ENCODE measurements at places on chromosomes 4 and X.

DNA sequence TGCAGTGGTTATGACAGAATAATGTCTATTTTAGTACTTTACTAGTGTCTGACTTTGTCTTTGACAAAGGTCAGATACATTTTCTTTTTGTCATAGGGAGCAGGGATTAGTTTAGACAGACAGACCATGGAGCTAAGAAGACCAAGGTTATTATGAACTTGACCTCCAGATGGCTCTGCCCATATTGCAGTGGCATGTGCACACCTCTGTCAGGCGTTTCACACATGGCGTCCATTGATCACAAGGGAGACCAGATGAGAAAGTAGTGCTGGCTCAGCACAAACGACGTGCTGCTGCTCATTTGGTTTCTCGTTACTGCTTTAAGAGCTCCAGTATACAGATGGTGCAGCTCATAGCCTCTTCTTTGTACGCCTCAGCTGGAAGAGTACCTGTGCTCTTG, 56.3 kb upstream of the HPSE start:
- DNase-seq, result no peak

- DNase-seq, result no peak
Observed at GRCh38 chrX:24979081-24979480, 36.7 kb downstream of the ARX start.

GRCh38 chr4:140080883-140081282, 73.1 kb downstream of the MAML3 start:
- DNase-seq, result no peak

DNA sequence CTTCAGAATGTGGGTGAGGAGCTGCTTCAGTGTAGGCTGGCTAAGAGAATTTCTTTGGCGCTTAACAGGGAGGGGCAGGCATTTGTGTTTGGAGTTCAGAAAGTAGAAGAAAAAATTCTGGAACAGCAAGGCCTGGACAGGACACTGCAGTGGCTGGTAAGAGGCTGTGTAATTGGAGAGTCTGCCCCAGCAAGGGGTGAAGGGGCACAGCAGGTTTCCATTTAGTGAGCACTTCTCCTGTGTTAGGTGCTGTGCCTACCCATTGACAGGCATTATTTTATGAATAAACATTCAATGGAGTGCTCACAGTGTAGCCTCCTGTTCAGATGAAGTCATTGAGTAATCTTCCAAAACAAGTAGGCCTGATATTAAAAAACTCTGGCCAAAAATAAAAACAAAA, 10.7 kb upstream of the CPE start:
- no peak for DNase-seq

GRCh38 chr4:14334166-14334565, 668.1 kb upstream of the CPEB2 start:
- DNase-seq, result no peak

GRCh38 chr4:72357908-72358307, 211.1 kb downstream of the ADAMTS3 start:
- no peak for DNase-seq

DNA sequence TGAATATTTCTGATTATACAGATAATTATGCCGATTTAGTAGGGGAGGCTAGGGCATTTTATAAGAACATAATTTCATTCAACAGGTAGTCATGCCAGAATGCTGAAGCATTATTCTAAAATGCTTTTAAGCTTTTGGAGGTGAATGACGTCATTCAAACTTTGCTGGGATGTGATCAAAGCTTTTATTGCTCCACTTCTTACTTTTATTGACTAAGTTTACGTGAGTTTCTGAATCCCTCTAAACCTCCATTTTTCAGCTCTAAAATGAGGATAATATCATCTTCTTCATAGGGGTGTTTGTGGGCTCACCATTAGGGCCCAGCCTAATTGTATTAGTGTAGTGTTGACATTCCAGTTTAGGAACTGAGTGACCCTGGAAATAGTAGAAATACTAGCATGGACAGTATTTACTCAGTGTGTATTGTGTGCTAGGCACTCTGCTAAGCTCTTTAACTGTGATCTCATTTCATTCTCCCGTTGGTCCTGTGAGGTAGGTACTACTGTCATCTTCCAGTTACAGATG, 3.0 kb downstream of the WWC2 start:
- DNase-seq, result no peak

- no peak for DNase-seq
Observed at GRCh38 chrX:135544338-135544948, 24.0 kb downstream of the INTS6L start.

- DNase-seq, result no peak
Observed at GRCh38 chr4:38113132-38113531, 152.9 kb downstream of the PTTG2 start.

DNA sequence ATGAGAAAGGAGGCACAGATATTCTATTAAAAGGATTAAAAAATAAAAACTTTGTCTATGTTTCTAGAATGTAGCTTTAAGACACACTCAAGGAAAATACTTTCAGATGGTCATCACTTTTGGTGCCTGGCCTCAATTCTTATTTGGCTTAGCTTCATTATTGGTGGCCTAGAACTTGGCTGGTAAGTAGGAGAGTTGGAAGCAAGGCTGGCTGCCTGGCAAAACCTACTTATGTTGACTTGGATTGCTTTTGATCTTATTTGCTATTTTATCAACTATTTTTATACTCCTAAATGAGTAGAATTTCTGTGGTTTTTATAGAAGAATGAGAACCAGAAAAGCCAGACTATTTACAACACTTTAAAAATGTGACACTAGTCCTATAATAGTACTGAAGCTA, 35.3 kb upstream of the JADE3 start:
- DNase-seq, result no peak

GRCh38 chr4:63460075-63460474, 949.2 kb downstream of the TECRL start:
- DNase-seq, result no peak

GRCh38 chr4:184648313-184649025, 778 bp downstream of the CASP3 start:
- peak; percentile 27 for DNase-seq

GRCh38 chrX:19554786-19555185, 39.5 kb upstream of the MAP3K15 start:
- no peak for DNase-seq

GRCh38 chr4:1285151-1285789, 4.4 kb upstream of the MAEA start:
- no peak for DNase-seq

DNA sequence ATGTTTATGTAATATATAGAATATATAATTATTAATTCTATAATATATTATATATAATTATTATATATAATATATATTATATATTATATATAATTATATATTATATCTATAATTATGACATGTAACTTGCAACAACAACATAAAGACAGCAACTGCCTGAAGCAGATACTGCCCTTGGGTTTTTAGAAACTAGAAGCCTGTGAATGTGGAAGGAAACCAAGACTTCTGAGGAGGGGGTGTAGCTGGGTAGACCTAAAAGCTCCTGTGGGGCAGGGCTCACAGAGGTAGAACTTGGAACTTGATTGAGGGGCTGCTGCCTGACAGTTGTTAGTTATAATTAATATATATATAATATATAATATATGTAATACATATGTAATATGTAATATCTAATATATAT, 167.2 kb upstream of the SLIT2 start:
- DNase-seq, result no peak

GRCh38 chrX:83845397-83845796, 15.5 kb upstream of the CYLC1 start:
- DNase-seq, result no peak

GRCh38 chr4:157045507-157046127, 30.3 kb upstream of the GLRB start:
- no peak for DNase-seq

DNA sequence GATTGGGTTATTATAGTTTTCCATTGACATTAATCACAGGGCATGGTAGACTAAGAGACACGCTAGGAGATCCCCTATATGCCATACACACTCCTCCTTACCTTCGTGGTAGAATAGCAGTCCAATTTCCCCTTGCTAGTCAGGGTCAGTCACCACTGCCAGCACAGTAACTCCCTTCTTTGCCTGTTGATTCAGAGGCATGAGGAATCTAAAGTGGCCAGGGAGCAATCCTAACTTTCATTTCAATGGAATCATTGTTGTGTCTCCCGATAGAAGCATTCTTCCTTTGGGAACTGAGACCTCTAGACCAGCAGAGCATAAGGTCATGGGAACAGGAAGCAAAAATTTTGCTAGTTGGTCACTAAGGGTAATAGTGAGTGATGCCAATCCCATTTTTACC, 51.1 kb downstream of the COL25A1 start:
- no peak for DNase-seq

- DNase-seq, result peak; percentile 44
Observed at GRCh38 chr4:4575284-4576211, 33.7 kb upstream of the STX18 start.

- no peak for DNase-seq
Observed at GRCh38 chr4:185936650-185937376, 124.8 kb upstream of the SORBS2 start.

GRCh38 chr4:184288451-184289178, 70.9 kb upstream of the ENPP6 start:
- DNase-seq, result no peak

GRCh38 chr4:17398805-17399204, 113.1 kb downstream of the QDPR start:
- no peak for DNase-seq

DNA sequence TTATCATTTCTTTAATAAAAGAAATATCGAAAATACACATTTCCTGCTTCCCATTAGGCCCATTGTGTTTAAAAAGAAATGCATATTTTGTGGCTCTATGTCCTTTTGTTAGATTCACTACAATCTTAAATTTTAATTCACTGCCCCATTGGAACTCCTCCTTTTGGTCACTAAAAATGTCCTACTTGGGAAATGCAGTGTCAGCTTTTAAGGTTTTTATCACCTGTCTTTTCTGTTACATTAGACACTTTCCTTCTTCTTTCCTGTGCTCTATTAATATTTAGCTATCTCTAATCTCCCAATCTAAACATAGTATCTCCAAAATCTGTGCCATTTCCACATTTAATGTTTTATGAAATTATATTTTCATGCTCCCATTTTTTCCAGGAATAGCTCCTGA, 164.9 kb upstream of the SPOCK3 start:
- no peak for DNase-seq

DNA sequence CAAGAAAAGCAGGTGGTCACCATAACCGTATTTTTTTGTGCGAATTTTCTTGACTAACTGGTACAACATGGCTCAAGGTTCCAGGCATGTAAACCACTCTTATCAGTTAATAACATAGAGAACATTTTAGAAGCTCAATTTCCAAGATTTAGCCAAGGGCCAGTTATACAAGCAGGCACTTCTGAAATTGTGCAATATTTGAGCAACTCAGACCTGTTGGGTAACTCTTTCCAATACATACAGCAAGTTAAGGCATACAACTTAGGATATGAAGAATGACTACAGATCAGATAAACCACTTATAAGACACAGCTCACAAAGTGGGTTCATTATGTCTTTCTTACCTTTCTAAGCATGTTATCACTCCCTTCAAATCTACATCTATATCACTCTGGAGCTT, 43.9 kb downstream of the ZNF280C start:
- no peak for DNase-seq

DNA sequence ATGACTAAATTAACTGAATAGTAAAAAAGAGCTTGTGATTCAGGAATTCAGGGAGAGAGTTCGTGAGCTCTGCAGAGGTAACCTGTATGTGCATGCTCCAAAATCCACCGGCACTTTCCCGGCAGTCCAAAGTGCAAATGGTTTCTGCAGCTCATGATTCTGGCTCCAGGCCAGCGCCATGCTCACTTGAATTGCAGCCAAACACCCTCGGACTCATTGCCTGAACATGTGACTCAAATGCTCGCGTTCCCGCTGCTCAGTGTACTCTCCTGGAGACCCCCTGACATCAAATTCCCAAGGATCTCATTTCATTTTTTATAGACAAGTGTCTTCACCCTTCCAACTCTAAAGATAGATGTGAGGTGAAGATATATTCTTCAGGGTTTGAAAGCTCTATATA, 44.1 kb upstream of the SH3RF1 start:
- DNase-seq, result no peak

DNA sequence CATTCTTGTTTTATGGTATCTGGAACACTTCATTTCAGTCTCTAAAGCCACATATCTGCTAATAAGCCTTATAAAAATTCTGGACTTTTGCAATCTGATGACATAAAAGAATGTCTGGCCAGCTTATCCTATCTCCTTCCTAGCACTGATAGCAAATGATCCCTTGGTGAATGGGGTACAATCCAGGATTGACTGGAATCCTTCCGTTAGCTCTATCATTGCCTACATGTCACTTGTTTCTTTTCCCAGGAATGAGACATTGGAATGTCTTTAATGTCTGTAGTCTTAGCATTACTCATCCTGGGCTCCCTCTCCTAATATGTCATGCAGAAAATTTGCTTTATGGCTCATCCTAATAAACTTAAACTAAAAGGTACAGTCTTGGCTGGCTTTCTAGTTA, 14.8 kb upstream of the PABPC4L start:
- DNase-seq, result no peak

- no peak for DNase-seq
Observed at GRCh38 chrX:38627683-38628082, 66.3 kb downstream of the TSPAN7 start.

DNA sequence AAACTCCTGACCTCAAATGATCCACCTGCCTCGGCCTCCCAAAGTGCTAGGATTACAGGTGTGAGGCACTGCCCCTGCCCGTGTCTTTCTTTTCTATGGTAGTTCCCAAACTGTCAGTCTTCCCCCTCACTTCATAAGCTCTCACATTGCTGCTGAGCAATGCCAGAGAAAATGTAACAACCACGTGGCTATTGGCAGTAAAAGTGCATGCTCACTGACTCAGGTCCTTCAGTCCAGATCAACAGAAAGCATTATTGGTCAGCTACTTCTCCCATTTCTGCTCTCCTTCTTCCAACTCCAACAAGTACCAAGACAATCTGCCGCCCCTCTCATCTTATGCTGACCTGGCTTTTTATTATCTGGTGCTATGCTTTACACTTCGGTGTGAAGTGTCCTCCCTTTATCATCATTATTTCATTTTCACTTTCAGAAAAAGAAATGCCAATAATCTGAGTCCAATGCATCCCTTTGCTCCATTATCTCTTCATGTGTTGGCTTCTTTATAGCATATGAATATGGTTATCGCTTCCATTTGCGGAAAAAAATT, 133.8 kb upstream of the UGT8 start:
- DNase-seq, result no peak

- DNase-seq, result no peak
Observed at GRCh38 chr4:88018466-88018865, 11.0 kb downstream of the PKD2 start.

DNA sequence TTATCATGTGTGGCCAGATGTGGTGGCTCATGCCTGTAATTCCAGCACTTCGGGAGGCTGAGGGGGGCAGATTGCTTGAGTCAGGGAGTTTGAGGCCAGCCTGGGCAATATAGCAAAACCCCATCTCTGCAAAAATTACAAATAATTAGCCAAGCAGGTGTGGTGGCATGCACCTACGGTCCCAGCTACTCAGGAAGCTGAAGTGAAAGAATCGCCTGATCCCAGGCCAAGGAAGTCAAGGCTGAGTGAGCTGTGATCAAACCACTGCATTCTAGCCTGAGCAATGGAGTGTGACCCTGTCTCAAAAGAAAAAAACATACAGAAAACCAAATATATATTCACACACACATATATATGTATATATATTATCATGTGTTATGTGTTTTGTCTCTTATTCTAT, 15.0 kb downstream of the APELA start:
- no peak for DNase-seq

- DNase-seq, result no peak
Observed at GRCh38 chr4:28167411-28167810, 1306.8 kb downstream of the STIM2 start.
